CD4-positive, alpha-beta memory T cell (primary cell): ENCODE measurements at places on chromosomes 2 and 18. TPM values are rescaled to one million over a fixed set of nuclear protein-coding genes. Genes with fewer than 3 reads are reported as not detected.
A peak's percentile ranks its signal among the peaks of the same experiment; 100 is the strongest.

DNA sequence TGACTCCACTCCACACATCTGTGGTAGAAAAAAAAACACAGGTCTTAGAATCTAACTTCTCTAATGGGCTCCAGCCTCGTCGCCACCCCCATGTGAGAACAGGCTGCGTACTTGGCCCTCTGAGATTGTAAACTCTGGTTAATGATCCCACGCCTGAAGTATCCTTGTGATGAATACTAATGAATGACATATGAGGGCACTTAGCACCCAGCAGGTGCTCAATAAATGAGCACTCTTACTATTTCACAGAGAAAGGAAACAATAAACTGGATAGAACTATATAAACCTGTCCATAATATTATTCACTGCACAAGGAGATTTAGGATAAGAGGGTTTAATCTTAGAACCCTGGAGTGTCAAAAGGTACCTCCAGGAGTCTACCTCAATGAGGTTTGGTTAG, 310.1 kb upstream of the HNRNPA3 start:
- no peak overlapping the region for H3K27ac ChIP-seq
- H3K36me3 ChIP-seq, result no peaks in the 10 kb centered on the region
- H3K4me1 ChIP-seq, result no peaks in the 10 kb centered on the region
- DNase-seq, result no peak
- no peaks in the 10 kb centered on the region for H3K27me3 ChIP-seq

- no peaks in the 10 kb centered on the region for H3K36me3 ChIP-seq
- H3K27ac ChIP-seq, result no peak overlapping the region
Measured at GRCh38 chr2:25567406-25567805, 106.0 kb downstream of the DTNB start.

DNA sequence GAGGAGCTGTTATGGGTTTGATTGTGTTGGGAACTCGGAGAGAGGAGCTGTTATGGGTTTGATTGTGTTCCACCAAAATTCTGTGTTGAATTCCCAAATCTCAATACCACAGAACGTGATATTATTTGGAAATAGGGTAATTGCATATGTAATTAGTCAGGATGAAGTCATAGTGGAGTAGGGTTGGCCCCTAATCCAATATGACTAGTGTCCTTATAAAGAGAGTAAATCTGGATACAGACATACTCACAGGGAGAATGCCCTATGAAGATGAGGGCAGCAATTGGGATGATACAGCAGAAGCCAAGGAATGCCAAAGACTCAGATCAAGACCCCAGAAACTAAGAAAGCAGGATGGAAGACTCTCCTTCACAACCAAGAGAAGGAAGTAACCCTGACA, 1023.2 kb upstream of the ZEB2 start:
- H3K27ac ChIP-seq, result no peak overlapping the region
- H3K36me3 ChIP-seq, result no peaks in the 10 kb centered on the region
- H3K27me3 ChIP-seq, result no peaks in the 10 kb centered on the region
- no peak for DNase-seq

DNA sequence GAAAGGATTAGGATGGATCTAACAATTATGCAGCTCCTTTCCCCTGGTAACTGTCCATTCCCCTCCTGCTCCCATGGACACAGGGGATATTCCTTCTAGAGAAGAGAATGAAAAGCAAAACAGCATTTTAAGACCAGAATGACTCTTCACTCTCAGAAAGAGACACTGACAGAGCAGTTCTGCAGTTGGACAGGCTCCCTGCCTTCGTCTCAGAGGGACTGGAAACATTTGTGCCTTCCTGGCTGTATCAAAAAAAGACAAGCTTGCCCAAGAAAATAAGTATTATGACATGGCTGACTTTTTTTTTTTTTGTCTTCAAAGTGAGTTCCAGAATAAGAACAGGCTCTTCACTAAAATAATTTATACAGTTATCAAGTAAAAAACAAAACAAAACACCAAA, 9.5 kb downstream of the PID1 start:
- no peaks in the 10 kb centered on the region for H3K4me1 ChIP-seq
- no peak for DNase-seq
- no peak overlapping the region for H3K4me3 ChIP-seq

- DNase-seq, result no peak
- H3K4me1 ChIP-seq, result no peaks in the 10 kb centered on the region
- H3K27me3 ChIP-seq, result no peaks in the 10 kb centered on the region
- no peak overlapping the region for H3K4me3 ChIP-seq
- no peaks in the 10 kb centered on the region for H3K36me3 ChIP-seq
Measured at GRCh38 chr18:6683112-6683876, 46.2 kb upstream of the ARHGAP28 start.

DNA sequence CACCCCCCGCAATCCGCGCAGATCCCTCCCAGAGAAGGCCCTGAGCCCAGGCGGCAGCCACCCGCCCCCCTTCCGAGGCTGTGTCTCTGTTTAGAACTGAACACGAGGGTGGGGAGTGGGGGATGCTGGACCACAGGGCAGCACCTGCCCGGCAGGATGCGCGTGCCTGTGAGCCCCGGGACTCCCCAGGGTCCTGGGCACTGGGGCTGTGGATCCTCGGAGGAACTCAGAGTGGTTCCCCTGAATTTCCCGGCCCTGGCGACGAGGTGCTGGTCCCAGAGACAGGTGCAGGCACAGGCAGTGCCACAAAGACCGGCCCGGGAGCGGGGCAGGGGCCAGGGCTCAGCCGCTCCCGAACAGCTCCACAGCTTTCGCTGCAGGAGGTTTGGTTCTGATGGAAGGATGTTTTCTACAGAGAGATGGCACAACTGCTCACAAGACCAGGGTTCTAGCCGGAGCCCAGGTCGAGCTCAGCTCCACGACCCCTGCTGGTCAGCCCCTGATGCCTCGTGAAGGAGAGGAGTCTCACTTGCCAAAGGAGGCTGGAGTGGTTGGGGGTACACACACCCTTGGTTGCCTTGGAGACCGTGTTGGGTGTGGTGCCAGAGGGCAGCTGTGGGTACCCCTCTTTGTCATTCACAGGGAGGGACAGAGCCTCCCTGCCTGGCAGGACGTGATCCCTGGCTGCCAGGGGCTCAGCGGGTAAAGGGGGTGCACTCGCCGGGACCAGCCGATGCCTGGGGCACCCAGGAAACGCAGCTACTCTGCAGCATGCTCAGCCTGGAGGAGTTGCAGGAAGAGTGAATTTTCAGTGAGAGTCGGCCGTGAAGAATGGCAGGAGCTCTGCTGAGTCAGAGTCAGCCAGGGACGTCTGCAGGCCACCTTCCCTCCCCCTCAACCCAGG, 4.4 kb upstream of the NEU4 start:
- H3K4me1 ChIP-seq, result peaks cover 20% of the 10 kb centered on the region
- H3K4me3 ChIP-seq, result peak overlapping the region; percentile 47
- H3K36me3 ChIP-seq, result no peaks in the 10 kb centered on the region
- H3K27me3 ChIP-seq, result no peaks in the 10 kb centered on the region
- no peak overlapping the region for H3K27ac ChIP-seq

DNA sequence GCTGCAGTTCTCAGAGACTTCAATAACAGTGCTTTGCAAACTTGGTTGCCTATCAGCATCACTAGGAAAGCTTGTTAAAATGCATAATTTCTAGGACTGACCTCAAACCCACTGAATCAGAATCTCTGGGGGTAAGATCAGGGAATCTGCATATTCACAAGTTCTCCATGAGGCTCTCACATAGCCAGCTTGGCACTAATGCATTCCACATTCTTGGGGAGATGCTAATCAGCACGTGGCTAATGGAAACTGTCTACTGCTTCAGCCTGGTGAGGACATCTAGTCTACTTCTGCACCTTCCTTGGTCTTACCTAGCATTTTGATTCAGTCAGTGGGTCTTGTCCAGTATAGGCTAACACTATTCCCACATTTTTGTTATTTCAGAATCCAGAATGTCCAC, 56.3 kb downstream of the RBKS start:
- no peak overlapping the region for H3K27ac ChIP-seq
- H3K27me3 ChIP-seq, result no peaks in the 10 kb centered on the region
- no peak overlapping the region for H3K4me3 ChIP-seq
- no peaks in the 10 kb centered on the region for H3K36me3 ChIP-seq

- H3K27me3 ChIP-seq, result no peaks in the 10 kb centered on the region
- no peak overlapping the region for H3K27ac ChIP-seq
- H3K4me3 ChIP-seq, result no peak overlapping the region
- DNase-seq, result no peak
Measured at GRCh38 chr18:64714086-64714485, 565.2 kb upstream of the LINC00305 start.

GRCh38 chr2:31384771-31385276, 29.7 kb downstream of the XDH start:
- H3K4me1 ChIP-seq, result no peaks in the 10 kb centered on the region
- DNase-seq, result no peak
- no peaks in the 10 kb centered on the region for H3K27me3 ChIP-seq
- H3K36me3 ChIP-seq, result no peaks in the 10 kb centered on the region

GRCh38 chr2:237886685-237887481, 27.5 kb downstream of the RAMP1 start:
- H3K27me3 ChIP-seq, result no peaks in the 10 kb centered on the region
- H3K4me3 ChIP-seq, result no peak overlapping the region
- H3K27ac ChIP-seq, result no peak overlapping the region
- DNase-seq, result no peak
- H3K36me3 ChIP-seq, result no peaks in the 10 kb centered on the region

GRCh38 chr2:29518010-29518409, 402.8 kb downstream of the CLIP4 start:
- H3K36me3 ChIP-seq, result no peaks in the 10 kb centered on the region
- no peak for DNase-seq
- no peak overlapping the region for H3K27ac ChIP-seq
- no peak overlapping the region for H3K4me3 ChIP-seq

DNA sequence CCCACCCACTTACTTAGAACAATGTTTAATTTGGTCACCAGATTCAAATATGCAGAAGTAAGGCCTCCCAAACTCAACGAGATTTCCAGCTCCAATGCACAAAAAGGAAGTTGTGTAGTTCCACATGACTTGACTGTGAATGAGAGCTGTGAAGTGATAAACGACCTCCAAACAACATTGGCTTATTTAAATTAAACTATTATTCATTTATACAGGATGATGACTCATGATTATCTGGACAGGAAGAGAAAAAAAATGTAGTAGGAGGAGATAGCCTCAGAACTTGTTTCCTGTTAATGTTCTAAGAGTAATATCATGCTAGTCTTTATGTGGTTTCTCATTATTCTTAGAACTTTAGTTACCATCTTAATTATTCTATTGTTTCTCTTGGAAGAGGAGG, 237.3 kb downstream of the C1D start:
- no peak for DNase-seq
- no peaks in the 10 kb centered on the region for H3K4me1 ChIP-seq
- no peak overlapping the region for H3K27ac ChIP-seq
- H3K4me3 ChIP-seq, result no peak overlapping the region

GRCh38 chr2:3289526-3289925, 88.1 kb downstream of the EIPR1 start:
- no peak for DNase-seq
- H3K4me1 ChIP-seq, result no peaks in the 10 kb centered on the region
- no peak overlapping the region for H3K27ac ChIP-seq
- H3K27me3 ChIP-seq, result no peaks in the 10 kb centered on the region
- H3K4me3 ChIP-seq, result no peak overlapping the region

- no peaks in the 10 kb centered on the region for H3K27me3 ChIP-seq
- H3K36me3 ChIP-seq, result no peaks in the 10 kb centered on the region
- H3K4me1 ChIP-seq, result no peaks in the 10 kb centered on the region
Measured at GRCh38 chr2:137976274-137976673, 12.0 kb downstream of the HNMT start.

The CHRND gene
- not detected for total RNA-seq

The ZNF804A gene
- total RNA-seq, result not detected

The KCNF1 gene
- total RNA-seq, result not detected

The EFEMP1 gene
- total RNA-seq, result not detected

The COL6A3 gene
- 1.5 TPM for total RNA-seq

The RESP18 gene
- not detected for total RNA-seq
